ENCODE measurements at places on chromosomes 16 and 17.

- no peak for DNase-seq
Measured at GRCh38 chr17:67186782-67187181, 58.2 kb downstream of the HELZ start.

GRCh38 chr17:75587675-75588595 is at the start of gene MYO15B:
TSS of gene MYO15B (plus strand) at chr17:75587800. CDS start at chr17:75588058, 258 bp downstream.
- DNase-seq, result peak; percentile 41

DNA sequence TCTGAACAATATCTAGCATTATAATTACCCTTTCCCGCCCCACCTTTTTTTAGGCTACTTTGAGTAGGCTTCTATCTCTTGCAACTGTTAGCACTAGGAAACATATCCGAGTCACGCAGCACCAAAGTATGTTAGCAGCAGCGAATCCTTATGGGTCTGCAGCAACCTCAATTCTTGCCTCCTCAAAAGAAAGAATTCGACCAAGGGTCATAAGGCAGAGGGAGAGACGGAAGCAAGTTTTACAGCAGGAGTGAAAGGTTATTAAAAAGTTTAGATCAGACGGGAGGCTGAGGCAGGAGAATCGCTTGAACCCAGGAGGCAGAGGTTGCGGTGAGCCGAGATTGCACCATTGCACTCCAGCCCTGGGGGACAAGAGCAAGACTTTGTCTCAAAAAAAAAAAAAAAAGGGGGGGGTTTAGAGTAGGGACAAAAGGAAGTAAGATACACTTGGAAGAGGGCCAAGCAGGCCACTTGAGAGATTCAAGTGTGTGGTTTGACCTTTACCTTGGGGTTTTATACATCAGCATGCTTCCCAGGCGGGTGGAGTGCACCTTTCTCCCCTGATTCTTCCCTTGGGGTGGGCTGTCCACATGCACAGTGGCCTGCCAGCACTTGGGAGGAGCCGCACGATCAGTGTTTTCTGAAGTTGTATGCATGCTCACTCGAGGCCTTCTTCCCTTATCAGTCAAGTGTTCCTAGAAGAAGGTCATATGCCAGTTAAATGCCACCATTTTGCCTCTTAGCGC is 67.7 kb downstream of the HLF start:
- no peak for DNase-seq

GRCh38 chr16:49085686-49086085 is 196.0 kb downstream of the CBLN1 start:
- no peak for DNase-seq

DNA sequence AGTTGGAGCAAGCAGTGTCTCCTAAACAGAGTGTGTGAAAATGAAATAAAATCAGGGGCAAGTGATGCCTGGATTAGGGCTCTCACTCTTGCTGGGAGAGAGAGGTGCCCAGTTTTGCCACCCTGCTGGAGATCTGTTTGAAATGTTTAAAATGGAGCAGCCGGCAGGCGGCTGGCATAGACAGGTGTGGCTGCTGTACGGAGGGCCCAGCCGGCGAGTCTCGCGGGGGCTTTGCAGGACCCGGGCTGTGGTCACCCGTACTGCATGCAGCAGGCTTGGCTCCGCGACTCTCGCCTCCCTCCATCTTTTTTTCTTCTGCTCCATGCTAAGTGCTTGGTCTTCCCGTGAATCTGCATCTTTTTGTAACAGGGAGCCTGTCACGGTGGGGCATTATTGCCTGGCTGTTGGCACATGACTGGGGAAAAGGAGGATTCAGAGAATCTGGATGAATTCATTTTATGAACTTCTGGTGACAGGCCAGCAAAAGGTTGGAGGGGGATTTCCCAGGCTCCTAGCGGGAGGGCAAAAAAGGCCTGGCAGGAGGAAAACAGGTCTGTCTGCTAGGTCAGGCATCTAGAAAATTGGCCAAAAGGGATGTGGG is 1.8 kb downstream of the ZNRF1 start:
- DNase-seq, result peak; percentile 29

DNA sequence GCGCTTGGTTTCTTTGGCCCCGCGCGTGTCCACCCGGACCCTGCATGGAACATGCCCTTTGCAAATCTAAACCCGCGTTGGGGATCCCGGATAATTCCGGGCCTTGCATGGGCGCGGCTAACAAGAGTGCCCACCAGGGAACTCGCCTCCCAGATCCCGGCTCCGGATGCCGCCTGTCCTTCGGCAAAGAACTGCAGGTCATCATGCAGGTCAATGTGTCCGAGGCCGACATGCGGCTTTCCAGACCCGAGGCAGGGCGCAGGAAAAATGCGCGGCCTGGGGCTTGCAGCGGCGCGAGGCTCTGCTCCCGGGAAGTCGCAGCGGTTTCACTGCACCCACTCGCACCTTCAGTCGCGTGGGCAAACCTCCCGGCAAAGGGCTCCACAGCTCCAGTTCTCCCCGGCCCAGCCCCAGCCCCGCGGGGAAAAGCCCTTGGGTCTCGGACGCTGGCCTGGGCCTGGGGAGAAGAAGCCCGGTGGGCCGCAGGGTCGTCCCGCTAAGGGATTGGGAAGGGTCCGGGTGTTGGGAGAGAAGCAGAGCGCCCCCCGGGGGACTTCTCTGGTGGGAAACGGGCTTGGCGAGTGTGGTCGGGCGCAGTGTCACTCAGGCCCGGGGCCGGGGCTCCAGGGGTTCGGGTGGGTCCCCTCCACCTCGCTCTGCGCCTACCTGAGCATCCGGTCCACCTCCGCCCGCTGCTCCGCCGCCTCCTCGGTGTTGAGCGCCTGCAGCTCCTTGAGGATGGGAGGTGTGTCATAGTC is 805 bp downstream of the HNF1B start:
- DNase-seq, result no peak

GRCh38 chr16:51237207-51237606 is 86.1 kb upstream of the SALL1 start:
- DNase-seq, result no peak

DNA sequence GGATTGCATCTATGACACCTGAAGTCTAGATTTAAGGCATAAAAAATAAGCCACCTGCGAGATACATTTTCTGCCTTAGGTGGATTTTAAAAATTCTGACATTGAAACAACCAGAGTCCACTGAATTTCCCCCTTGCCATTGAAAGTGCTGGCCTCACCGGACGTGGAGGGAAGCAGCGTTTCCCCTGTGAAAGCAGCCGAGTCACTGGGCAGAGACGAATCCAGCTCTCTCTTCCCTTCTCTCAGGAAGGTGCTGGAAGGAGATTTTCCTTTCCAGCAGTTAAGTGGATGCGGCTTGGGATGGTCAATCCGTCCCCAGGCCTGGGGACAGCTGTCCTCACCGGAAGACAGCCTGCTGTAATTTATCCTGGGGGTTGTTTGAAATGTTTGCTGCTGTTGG is 270.9 kb upstream of the FOXF1 start:
- DNase-seq, result no peak

- no peak for DNase-seq
Measured at GRCh38 chr16:78654929-78655328, 555.5 kb downstream of the WWOX start.

DNA sequence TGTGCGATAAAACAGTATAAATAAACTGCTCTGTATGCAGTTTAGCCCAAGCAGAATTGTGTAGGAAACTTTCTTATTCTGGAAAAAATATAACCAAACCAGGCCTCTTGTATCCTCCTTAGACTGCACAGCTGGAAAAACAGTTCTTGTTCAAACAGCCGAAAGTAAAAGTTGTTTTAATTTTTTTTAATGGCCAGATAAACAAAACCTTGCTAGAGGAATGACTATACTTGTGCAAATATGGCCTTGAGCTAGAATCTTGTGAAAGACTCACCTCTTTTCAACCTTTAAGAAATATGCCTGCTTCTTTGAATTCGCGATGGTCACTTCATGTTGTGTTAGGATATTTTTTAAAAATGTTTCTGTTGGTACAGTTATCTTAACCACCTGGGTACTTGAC is 114.5 kb upstream of the MAF start:
- DNase-seq, result no peak

GRCh38 chr17:44971776-44972483 is 3.8 kb upstream of the C1QL1 start:
- no peak for DNase-seq

DNA sequence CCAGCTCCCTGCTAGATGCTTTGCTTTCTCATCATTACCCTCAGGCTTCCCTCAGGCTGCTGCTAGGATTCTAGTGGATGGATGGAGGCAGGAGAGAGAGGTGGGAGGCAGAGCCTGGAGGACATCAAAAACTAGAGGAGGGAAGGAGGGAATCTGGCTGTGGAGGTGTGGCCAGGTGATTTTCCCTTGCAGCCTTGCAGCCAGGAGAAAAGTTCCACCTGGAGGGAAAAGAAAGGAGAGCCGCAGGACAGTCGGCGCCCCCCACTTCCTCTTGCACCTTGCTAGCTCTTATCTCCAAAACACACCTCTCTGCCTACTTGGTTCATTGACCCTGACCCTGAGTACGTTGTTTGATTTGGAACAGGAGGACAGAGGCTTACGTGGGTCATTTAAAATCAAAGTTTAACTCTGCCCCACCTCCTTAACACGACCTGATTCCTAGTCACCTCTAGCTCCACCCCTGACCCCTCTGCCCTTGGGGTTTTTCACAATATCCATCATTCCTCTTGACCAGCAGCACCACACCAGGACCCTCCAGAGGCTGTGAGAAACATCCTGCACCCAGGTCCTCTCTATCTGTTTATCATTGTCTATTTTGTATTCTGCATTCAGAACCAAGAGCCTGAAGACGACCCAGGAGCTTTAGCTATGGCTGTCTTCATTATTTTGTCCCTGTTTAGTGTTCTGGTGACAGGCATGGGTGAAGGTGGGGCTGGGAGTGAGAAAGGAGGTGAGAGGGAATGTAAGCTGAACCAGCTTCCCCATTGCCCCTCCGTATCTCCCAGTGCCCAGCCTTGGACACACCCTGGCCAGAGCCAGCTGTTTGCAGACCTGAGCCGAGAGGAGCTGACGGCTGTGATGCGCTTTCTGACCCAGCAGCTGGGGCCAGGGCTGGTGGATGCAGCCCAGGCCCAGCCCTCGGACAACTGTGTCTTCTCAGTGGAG is 15.9 kb downstream of the AOC3 start:
- DNase-seq, result no peak

DNA sequence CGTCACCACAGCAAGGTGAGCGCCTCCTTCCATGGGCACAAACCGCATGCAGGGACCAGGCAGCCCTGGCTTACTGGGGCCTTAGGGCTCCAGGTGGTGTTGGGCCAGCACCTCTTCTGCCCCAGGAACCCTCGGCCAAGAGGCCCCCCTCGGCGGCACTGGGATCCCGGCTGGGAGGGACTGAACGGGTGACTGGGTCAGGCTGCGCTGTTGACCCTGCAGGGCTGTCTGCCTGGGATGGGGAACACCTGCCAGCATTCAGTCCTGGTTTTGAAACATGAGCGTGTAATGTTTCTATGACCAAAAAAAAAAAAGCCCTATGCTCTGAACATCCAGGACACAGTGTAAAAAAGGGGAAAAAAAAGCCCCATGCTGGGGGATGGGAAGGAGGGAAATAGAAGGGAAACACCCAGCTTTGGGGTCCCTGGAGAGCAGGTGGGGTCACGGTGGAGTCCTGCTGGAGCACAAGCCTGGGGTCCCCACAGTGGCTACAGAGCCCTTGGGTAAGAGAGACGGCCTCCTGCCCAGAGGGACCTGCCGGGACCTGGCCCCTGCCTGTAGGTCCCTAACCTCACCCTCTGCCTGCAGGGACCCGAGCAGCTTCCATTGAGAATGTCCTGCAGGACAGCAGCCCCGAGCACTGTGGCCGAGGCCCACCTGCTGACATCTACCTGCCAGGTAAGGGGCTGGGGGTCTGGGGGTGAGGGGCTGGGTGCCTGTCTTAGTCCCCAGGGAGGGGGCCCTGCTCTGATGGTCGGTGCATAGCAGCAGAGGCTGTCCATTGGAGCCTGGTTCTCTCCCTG is 9.9 kb upstream of the NUDT16L1 start:
- DNase-seq, result no peak

DNA sequence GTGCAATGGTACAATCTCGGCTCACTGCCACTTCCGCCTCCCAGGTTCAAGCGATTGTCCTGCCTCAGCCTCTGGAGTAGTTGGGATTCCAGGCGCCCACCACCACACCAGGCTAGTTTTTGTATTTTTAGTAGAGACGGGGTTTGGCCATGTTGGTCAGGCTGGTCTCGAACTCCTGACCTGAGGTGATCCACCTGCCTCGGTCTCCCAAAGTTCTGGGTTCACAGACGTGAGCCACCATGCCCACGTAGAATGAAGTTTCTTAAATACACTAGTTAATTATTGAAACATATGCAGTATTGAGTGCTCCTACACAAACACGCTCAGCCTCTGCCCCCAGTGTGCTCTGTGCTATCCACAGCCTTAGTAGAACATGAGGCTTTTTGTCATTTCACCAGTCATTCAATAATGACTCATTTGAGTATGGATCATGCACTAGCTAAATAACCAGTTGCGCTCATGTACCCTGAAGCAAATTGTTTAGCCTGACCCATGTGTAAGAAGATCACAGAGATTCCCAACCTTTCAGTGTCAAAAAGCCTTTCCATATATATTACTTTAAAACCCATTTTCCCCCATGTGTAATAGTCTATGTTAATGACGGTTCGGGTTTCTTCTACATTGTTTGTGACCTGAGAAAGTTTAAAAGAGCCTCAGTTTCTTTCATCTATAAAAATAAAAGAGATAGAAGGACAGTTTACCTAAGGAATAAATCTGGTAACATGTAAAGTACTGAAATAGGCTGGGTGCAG is 49.7 kb downstream of the TUBD1 start:
- DNase-seq, result no peak

GRCh38 chr16:87212026-87212425 is 105.2 kb downstream of the C16orf95 start:
- DNase-seq, result no peak

GRCh38 chr16:79310710-79311109 is 289.8 kb downstream of the MAF start:
- no peak for DNase-seq

- DNase-seq, result no peak
Measured at GRCh38 chr16:10965440-10966061, 21.2 kb downstream of the CLEC16A start.

DNA sequence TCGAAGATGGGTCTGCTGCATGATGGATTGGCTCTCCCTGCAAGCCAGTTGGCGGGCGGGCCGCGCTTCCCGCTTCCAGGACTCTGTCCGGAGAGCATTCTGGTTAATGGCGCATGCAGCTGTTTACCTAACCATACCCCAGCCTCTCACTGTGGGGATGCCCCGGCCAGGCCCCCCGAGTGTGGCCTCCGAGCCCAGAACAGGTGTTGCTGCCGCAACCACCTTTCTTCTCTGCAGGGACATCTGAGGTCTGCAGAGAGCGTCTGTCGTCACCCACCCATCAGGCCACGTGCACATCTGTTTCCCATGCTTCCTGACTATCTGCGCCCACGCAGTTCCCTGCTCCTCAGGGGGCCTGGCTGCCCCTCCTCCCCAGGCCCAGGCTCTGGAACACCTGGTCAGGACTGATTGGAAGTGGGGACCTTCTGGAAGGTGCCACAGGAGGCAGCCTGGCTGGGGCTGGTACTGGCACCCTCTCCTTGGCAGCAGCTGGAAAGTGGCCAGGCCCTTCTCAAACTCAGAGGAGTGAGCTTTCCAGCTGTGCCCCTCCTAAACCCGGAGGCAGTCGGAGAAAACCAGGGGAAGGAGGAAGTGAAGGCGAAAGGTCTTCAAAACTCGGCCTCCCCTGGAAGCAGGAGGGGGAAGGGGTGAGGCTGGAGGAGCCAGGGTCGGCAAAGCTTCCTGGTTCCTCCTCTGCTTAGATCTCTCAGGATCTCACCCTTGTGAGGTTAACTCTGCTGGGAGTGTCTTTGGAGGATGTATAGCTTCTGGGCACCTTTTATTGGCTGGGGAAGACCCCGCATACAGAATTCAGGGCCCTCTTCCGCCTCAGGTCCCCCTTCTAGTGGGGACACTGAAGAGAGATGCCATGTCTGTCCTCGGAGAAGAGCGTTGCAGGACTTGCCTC is 64.5 kb upstream of the CIBAR2 start:
- no peak for DNase-seq

GRCh38 chr16:13961099-13961811 is 41.3 kb downstream of the ERCC4 start:
- DNase-seq, result no peak

Measured in stimulated activated naive CD4-positive, alpha-beta T cell (primary cell).